ENCODE measurements at places on chromosomes 13 and 19. TPM values are rescaled to one million over a fixed set of nuclear protein-coding genes. Genes with fewer than 3 reads are reported as not detected.
A peak's percentile ranks its signal among the peaks of the same experiment; 100 is the strongest.

DNA sequence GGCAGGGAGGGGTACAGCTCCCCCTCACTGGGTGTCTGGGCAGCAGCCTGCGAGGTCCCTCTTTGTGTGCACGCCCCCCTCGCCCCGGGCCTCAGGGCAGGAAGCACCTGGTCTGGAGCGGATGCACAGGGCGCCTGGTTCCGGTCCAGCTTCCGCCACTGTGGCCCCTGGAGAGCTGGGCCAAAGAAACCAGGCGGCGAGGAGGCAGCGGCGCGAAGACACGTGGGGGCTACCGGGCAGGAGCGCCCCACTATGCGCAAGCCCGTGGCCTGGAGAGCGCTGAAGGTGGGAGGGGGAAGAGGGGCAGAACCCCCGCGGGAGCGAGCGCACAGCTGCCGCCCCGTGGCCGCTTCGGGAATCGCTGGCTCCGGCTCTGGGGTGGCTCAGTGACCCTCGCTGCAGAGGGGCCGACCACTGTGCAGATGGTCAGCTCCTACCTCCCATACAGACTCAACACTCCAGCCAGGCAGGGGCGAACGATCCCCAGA is 1.7 kb upstream of the LYL1 start:
- DNase-seq: peak; percentile 66

- no peak for DNase-seq
These were observed 14.6 kb downstream of the C19orf12 start for GRCh38 chr19:29700498-29700897.

DNA sequence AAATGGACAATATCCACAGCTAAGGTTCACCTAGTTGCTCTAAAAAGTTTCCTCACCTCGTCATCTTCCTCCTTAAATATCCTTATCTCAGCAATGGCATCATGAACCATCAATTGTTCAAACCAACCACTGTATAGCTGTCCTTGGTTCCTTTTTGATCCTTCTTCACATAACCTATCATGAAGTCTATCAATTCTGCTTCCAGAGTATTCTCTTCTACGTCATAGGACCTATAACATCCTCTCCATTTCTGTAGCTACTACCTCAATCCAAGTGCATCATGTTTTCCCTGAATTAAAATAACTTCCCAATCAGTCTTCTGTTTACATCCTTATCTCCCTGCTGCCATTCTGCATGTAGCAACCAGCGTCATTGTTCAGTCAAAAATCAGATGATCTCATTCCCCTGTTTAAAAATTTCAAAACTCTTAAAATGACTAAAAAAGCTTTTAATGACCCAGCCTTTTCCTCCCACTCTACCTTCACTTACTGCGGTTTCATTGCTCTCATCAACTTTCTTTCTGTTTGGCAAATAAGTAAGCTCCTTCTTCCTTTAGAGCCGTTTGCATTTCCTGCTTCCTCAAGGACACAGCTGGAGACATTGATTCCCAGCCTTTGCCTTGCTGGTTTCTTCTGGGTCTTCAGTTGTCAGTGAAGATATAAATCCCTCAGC is 223.9 kb upstream of the MIR17HG start:
- DNase-seq: no peak

The KIR3DL1 gene
- total RNA-seq: not detected

DNA sequence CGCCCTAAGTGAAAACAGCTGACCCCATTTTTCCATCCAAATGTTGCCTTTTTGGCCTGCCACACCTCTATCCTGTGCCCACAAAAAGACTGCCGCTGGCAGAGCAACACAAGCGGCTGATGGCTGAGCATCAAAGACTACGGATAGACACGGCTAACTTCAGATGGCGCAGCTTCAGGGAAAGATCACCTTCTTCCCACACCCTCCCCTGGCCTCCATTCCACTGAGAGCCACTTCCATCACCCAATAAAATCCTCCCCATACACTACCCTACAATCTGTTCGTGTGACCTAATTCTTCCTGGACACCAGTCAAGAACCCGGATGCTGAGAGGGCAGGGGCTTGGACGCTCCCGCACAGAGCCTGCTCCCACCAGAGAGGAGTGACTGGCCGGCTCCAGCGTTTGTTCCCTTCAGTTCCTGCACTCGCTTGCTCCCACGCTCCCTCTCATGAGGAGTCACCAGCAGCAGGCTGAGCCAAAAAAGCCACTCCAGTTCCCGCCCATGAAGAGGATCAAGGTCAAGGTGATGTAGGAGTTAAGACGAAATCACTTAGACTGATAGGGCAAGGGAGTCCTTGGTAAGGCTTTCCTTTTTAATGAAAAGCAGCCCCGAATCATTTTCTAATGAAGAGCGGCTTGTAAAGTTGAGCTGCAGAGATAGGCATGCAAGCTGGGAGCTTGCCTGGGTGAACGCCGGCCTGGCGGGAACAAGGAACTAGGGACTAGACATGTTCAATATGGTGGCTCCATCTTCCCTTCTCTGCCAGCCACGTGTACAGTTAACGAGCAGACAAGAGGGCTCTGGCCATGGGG is 35.7 kb downstream of the TSKS start:
- DNase-seq: no peak

DNA sequence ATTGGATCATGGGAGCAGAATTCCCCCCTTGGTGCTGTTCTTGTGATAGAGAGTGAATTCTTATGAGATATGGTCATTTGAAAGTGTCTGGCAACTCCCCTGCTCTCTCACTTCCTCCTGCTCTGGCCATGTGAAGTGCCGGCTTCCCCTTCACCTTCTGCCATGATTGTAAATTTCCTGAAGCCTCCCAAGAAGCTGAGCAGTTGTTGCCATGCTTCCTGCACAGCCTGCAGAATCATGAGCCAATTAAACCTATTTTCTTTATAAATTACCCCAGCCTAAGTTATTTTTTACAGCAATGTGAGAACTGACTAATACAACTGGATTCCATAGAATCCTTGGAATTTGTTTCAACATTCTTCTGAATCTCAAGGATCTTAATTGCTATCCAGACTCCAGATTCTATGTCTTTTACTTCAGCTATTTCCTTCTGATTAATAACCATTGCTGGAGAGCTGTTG is 328.1 kb downstream of the SLITRK5 start:
- no peak for DNase-seq

- no peak for DNase-seq
These were observed 730.4 kb downstream of the OLFM4 start for GRCh38 chr13:53759016-53759415.

The CABP5 gene
- total RNA-seq: not detected

DNA sequence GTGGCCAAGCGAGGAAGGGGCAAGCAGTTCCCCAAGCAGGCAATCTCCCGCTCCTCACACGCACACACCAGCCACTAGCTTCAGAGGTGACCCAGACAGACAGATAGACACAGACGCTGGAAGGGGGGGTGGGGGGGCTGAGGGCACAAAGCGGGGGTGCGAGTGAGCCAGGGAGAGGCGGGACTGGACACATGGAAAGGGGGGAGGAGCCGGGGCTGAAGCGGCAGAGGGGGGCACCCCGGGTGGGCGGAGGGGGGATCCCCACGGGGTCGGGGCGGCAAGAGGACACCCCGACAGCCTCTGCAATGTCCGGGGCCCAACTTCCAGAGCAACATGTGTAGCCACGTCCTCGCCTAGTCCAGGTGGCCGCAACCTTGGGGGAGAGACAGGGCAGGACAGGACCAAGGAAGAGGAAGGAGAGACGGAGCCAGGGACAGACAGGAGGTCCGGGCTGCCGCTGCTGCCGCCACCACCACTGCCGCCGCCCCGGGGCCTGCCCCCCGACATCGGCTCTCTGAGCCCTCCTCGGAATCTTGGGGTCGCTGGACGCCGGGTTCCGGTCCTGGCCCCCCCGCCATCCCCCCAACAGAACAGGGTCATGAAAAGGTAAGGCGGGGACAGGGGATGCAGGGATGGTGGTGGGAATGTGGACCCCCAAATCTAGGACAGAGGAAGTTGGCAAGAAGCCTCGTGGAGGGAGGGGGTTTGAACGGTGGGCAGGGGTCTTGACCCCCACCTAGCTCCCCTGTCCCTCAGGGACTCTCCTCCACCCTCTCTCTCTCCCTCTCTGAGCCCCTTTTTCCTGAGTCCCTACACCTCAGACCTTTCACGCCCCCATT is 1.1 kb downstream of the GRIN2D start:
- no peak for DNase-seq

Data from naive thymus-derived CD8-positive, alpha-beta T cell (primary cell).